GM13976 (cell line): ENCODE measurements at places on chromosomes 11 and 22.

- no peak for DNase-seq
These were observed 102.7 kb upstream of the PARVA start for GRCh38 chr11:12274558-12275197.

DNA sequence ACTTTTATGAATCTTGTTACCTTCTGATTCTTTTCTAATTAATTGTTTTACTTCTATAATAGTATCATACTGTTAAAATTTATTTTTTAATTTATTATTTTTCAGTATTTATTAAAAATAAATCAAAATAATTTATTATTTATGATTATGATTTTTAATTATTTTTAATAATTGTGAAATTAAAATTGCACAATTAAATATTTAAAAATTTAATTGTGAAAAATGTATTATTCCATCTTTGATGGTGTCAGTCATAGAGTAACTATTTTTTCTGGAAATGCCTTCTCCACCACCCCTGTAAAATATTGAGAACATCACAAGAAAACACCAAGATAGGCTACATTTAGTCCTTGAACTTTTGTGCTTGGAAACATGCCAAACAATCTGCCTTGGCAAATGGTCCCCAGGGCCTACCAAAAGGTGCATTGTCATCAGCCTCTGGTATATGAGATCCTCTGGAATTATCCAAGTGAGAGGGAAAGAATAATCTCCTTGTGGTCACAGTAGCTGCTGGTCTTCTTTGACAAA, at the start of gene OR8H2:
Gene OR8H2 (plus strand): TSS at position 478 of the 528 bp plus-strand sequence. CDS start 1,356 bp downstream, outside the sequence.
- no peak for DNase-seq

DNA sequence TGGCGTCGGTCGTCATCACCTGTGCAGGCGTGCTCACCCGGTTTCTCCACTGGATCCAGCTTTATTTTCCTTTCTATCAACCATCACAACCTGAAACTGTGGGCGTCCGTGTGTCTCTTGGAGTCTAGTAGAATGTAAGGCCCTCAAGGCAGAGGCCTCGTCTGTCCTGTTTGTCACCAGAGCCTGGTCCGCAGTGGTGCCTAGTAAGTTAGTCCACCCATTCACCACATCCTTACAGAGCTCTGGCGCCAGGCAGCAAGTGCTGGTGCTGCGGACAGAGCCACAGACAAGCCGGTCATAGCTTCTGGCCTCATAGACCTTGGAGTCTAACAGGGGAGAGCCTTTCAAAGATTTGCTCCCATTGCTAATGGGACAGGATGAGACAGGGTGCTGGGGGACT, 64.4 kb upstream of the PARVG start:
- no peak for DNase-seq

DNA sequence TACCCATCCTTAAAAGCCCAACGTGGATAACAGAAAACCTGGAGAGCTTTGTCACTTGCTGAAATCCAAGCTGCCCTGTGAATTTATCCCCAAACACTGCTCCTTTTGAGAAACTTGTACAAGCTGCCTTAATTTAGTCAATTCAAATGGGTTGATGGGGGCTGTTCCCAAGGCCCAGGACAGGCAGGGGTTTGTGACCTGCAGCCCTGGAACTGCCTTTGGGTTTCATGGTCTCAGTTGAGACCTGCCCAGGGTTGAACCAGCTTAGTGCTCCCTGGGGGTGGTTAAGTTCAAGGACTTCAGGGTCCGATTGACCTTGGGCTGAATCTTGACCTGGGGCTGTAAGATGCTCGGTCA, 112.1 kb upstream of the OR4B1 start:
- no peak for DNase-seq

GRCh38 chr11:27295928-27296327, 67.1 kb downstream of the CCDC34 start:
- no peak for DNase-seq

- no peak for DNase-seq
These were observed 4.8 kb downstream of the TIMP3 start for GRCh38 chr22:32806296-32806695.

DNA sequence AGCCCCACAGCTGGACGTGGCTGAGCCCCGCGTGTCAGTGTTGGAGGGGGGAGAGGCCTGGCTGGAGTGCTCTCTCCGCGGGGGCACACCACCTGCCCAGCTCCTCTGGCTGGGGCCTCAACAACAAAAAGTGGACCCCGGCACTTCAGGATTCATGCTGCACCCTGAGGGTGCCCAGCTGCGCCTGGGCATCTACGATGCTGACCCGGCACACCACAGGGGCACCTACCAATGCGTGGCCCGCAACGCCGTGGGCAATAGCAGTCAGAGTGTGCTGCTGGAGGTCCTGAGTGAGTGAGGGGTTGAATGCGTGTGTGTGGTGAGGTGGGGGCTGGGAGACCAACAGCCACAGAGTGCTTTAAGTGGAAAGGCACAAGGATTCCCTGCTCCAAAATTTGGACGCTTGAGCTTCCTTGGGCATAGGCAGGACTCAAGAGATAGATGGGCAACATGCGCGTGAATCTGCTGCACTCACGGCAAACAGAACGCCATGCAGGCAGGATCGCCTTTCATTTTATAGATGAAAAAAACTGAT, 7.6 kb downstream of the VSIG10L2 start:
- no peak for DNase-seq

- no peak for DNase-seq
These were observed 595.1 kb upstream of the CCDC179 start for GRCh38 chr11:23455321-23455891.

- DNase-seq: no peak
These were observed 56.7 kb upstream of the GLYATL1B start for GRCh38 chr11:59029366-59029889.

DNA sequence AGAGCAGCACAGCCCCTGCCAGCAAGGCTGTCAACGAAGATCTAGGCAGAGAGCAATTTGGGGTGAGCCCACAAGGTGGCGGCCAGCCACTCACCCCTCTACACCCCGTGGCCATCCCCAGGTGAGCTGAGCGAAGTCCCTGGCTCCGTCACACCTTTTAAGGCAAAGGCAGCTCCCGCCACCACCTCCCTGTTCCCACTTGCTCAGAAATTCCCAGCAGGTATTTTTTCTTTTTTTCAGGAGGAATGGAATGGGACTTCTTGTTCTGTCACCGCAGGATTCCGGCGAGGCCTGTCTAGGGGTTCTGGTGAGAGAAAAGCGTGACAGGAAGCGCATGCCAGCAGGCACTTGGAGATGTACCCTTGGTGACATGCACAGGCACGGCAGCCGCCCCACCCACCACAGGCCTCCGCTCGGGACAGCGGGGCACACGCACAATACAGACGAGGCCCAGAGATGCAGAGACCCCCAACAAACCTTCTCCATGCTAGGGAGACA, 10.0 kb downstream of the RPL3 start:
- no peak for DNase-seq

- DNase-seq: no peak
These were observed 43.5 kb downstream of the NELL1 start for GRCh38 chr11:20712912-20713311.

GRCh38 chr11:21707116-21707739, 485.7 kb upstream of the ANO5 start:
- DNase-seq: no peak

GRCh38 chr22:29382580-29383302, 5.6 kb downstream of the AP1B1 start:
- no peak for DNase-seq

- DNase-seq: no peak
These were observed 409.4 kb downstream of the METTL15 start for GRCh38 chr11:28517621-28518020.

- no peak for DNase-seq
These were observed 37.9 kb downstream of the GRIA4 start for GRCh38 chr11:105647780-105648179.

GRCh38 chr11:36012979-36013378, 69.1 kb downstream of the LDLRAD3 start:
- DNase-seq: no peak

DNA sequence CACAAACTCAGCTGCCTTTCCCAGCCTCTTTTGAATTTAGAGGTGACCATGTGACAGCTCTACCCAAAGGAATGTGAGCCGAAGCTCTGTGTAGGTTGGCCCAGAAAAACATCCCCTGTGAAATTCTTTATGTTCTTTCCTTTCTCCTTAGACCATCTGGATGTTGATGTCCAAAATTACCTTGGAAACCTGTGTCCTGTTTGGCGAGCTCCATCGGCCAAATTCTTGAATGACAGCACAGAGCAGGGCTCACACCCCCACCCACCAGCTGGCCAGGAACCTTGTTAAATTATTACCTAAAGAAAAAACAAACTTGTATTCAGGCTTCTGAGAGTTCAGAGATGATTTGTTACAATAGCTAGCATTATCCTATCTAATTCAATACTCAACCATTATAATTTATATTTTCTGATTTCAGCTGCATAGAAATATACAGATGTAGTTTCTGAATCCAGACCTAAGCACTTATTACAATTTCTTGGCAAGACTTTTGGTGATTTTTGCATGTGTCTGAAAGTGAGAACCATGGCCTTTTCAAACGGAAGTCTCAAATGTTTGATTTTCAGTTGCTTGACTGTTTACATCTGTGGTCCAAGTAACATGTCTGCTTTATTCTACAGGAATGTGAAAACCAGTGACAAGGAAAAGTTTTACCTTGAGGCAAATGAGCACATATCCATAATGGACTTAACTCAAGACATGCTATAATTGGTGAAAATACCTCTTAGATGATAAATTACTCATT, 554.2 kb downstream of the NTM start:
- no peak for DNase-seq

DNA sequence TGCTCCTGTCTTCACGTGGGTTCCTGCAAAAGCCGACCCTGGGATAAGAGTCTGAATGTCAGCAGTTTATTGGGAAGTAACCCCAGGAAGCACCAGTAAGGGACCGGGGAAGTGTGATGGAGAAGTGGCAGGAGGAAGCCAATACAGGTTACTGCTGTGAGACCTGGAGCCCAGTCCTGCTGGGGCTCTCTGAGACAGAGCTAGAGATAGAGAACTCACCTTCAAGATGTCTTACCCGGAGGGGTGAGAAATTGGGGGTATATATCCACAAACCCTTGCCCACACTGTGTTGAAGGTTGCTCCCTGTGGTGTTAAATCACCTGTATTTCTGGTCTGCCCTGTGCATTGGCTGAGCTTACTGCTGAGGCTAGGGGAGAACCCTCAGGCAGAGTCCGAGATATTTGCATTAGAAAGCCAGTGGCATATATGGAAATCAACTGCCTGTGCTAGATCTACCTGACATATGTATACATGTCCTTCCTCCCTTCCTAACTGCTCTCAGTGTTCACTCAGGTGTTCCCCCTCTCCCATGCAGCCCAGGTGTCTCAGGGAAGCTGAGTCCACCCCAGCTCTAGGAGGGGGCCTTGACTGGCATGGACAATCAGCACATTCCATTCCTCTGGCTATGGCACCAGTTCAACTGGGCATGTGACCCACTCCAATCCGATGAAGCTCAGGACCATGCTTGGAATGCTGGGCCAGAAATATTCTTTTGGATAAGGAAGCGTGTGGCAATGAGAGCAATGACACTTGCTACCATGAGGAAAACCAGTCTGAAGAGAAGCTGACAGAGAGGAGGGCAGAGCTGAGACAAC, 6.8 kb upstream of the MICAL2 start:
- DNase-seq: no peak

DNA sequence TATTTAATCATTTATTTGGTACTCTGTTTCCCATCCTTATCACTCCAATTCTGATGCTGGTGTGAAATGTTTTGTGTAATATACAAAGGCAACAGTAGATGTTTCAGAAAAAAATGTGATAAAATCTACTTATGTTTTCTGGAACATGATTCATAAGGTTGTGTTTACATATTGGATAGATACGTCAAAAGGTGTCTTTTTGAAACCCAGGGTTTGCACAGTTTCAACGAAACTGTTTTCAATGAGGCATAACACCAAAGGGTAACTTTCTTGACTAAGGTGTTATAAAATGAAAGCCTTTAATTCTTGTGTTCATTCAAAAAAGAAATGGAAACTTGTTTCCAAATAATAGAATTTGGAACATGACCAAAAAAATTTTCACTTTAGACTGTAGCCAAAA, 33.8 kb upstream of the HSD17B12 start:
- DNase-seq: no peak

- peak; percentile 72 for DNase-seq
These were observed 11.7 kb downstream of the MAFF start for GRCh38 chr22:38213319-38213989.

- no peak for DNase-seq
These were observed 20.1 kb downstream of the ADA2 start for GRCh38 chr22:17199003-17199731.

- no peak for DNase-seq
These were observed 12.9 kb downstream of the TCP11L1 start for GRCh38 chr11:33052231-33052630.

DNA sequence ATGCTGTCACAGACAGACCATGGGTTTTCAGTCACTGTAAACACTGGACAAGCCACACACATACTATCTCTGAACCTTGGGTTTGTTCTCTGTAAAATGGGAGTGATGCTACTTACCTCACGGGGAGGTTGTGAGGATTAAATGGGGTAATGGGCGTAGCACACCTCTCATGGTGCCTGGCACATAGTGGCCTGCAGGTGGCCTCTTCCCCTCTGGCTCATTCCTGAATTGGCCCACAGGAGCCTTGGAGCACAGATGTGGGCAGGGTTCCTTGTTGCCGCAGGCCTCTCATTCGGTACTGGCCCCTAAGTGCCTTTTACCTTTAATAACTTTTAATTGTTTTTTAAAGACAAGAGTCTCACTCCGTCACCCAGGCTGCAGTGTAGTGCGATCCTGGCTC, 11.7 kb downstream of the MICAL2 start:
- DNase-seq: no peak

DNA sequence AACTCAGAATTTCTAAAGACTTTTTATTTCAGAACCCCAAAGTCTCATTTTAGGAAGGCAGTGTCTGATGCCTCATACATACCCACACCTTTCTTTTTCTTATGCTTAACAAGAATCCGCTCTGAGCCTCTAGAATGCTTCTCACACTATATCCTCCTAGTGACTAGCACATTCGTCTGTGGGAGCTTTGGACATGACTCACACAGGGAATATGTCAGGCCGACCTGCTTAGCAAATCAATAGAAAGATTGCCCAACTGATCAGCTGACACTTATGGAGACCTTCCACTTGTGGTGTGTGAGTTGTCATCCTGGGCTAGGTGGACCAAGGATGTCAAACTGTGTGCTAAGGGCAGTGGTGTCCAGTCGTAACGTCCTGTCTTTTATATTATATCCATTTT, 129.9 kb upstream of the TTC12 start:
- no peak for DNase-seq

DNA sequence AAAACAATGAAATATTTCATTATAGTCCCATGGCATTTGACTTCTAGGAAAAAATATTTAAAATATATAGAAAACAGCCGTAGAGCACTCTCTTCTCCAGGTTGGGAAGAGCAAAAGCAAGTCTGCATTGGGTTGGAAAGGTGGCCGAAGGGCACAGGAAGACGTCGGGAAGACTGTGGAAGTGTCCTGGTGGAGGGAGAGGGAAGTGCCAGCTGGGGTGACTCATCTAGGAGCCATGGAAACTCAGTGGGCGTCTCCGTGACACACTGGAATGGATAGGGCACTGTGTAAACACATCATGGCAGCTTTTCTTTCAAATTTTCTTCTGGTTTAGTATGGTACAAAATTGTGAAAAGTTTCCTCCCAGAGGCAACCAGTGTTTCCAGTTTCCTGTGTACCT, 12.7 kb downstream of the GTPBP1 start:
- no peak for DNase-seq

- no peak for DNase-seq
These were observed 16.2 kb upstream of the SPTY2D1 start for GRCh38 chr11:18650353-18650752.

GRCh38 chr11:117794772-117795629, 2.0 kb downstream of the DSCAML1 start:
- no peak for DNase-seq

GRCh38 chr22:20051927-20052308, 28.1 kb upstream of the DGCR8 start:
- DNase-seq: no peak

GRCh38 chr22:30010789-30011405, 69.4 kb upstream of the HORMAD2 start:
- no peak for DNase-seq
